ENCODE measurements at places on chromosomes 11 and 22.

GRCh38 chr11:24575392-24575791 is 78.5 kb downstream of the LUZP2 start:
- DNase-seq: no peak

DNA sequence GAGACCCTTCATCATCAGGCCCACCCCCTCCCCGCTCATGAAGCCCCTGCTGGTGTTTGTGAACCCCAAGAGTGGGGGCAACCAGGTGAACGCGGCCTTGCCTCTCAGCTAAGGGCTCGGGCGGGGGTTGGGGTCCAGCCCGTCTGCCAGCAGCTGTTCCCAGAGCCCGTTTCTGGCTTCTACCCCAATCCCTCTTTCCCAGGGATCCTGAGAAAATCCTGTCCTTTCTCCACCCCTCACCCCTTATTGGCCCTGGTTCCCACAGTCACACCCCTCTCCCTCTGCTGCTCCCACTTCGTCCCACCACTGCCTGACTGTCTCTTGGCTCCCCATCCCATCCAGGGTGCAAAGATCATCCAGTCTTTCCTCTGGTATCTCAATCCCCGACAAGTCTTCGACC is 9.4 kb upstream of the MDK start:
- DNase-seq: no peak

- DNase-seq: no peak
Measured at GRCh38 chr11:49505231-49505630, 296.8 kb upstream of the FOLH1 start.

DNA sequence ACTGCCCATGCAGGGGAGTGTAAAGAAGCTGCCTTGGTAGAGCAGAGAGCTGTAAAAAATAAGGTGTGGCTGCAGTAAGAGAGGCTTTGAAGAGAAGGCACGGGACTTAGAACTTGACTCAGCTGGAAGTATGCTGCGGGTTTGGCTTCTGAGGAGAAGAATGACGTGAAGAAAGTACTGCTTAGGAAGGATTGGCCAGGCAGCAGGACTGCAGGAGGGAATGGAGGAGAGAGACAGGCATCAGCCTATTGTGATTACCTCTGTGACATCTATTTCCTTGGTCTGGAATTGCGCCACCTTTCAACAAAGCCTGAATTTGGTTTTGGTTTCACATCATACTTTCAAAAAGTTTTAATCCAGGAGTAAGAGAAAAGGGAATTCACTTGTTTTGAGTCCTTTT is 22.5 kb downstream of the PRRG4 start:
- DNase-seq: no peak

- DNase-seq: no peak
Measured at GRCh38 chr11:33394431-33395109, 137.4 kb downstream of the HIPK3 start.

- no peak for DNase-seq
Measured at GRCh38 chr11:18749681-18750319, 23.8 kb upstream of the IGSF22 start.

DNA sequence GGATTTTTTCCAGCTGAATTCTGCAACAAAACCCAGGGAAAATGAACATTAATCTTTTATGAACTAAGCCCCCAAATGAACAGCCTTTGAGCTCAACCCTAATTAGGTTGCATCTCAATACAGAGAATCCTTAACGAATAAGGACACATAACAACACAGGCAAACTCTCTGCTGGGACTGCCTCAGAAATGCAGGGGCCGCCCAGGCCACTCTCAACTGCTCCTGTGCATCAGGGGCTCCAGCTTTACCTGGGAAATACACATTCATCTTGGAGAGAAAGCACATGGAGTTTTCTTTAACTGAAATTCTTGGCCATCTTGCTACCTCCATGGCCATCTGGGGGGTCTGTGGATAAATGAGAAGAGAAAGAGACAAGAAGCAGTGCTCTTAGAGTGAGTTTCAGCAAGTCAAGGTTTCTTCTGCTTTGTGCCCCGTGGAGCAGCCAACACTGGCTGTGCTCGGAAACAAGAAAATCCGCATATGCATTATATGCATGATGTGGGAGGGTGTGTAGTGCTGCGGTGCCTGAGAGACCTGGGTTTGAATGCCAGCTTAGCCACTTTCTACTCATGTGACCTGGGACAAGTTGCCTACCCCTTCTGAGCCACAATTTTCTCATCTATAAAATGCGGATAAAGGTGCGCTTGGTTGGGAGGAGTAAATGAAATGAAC is 81.9 kb upstream of the RCN1 start:
- no peak for DNase-seq

DNA sequence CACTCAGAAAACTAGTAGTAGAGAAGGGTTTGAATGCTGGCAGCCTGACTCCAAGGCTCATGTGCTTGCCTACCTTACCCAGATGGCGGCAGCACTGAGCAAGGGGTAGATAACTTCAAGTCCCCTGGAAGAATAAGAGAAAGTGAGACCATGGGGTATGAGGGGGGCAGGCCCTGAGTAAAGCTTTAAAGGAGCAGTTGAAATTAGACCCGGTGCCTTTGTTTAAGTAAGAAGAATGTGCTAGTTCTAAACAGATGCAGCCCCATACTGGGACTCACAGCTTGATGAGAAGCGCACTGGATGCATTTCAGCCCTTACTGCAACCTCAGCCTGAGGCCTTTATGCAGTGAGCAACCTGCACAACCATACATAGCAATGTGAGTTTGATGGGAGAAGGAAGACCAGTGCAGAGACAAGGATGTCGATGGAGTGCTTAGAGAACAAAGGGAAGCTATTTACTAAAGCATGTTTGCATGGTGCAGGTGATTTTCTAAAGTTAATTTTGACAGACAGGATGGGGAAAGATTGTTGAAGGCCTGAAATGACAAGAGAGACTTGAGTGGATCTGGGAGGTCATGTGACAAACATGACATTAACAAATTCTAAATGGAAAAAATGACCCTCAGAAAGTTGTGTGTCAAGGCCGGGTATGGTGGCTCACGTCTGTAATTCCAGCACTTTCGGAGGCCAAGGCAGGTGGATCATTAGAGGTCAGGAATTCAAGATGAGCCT is 27.1 kb upstream of the TMA7B start:
- DNase-seq: no peak

DNA sequence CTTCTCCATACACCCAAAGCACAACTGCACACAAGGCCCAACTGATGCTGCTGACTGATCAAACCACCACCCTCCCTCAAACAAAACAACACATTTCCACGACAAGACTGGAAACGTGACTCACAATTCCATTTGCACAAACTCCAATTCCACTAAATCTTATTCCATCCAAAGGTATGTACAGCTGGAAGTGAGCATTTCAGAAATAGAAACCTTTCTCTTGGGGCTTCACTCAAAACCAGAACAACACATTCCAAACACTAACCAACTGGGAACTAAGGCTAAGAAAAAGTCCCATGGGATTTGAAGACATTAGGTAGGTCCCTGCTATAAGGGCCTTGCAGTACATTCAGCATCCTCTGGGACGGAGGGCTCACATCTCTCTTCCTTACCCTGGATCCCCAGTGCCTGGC is 19.6 kb downstream of the MORC2 start:
- no peak for DNase-seq

DNA sequence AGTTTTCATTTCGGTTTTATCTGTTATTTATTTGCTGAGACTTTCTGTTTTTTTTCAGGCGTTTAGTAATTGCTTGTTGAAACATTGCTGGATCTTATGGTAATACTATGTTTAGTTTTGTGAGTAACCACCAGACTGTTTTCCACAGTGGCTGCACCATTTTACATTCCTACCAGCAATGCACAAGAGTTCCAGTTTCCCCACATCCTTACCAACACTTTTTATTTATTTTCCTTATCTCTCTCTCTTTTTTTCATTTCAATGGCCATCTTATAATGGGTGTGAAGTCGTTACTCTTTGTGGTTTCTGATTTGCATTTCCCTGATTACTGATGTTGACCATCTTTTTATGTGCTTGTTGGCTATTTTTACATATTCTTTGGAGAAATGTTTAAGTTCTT is 23.7 kb downstream of the USP47 start:
- DNase-seq: no peak

DNA sequence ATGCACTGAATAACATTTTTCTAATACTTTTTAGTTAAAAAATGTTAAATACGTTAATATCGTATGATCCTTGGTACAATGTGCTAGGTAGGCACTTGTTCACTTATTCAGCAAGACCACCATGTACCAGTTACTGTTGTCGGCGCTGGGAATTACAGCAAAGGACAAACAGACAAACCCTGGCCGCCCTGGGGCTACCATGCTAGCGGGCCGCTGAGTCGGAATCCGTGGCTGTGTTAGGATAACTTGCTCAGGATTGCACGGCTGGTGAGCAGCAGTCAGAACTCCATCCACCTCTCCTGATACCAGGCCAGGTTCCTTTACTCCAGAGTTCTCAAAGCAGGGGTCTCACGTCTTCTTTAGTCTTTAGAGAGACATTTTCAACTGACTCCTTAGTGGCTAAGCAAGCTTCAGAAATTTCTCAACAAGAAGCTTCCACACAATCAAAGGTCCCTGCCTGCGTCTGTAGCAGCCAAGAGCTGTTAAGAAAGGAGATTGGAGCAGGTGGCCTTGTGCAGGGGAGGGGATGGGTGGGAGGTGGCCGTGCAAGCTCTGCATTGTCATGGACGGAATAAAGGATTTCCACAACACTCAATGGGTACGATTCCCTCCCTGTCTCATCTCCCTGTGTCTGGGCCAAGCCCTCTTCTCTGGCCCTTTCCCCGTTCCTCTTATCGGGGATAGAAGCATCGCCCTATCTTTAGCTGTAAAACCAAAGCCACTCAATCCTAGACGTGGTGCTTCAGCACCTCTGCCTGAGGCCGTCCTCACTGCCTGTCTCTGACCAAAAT is 39.8 kb upstream of the NNMT start:
- no peak for DNase-seq

GRCh38 chr22:22555596-22555995 is 3.5 kb downstream of the PRAME start:
- no peak for DNase-seq

DNA sequence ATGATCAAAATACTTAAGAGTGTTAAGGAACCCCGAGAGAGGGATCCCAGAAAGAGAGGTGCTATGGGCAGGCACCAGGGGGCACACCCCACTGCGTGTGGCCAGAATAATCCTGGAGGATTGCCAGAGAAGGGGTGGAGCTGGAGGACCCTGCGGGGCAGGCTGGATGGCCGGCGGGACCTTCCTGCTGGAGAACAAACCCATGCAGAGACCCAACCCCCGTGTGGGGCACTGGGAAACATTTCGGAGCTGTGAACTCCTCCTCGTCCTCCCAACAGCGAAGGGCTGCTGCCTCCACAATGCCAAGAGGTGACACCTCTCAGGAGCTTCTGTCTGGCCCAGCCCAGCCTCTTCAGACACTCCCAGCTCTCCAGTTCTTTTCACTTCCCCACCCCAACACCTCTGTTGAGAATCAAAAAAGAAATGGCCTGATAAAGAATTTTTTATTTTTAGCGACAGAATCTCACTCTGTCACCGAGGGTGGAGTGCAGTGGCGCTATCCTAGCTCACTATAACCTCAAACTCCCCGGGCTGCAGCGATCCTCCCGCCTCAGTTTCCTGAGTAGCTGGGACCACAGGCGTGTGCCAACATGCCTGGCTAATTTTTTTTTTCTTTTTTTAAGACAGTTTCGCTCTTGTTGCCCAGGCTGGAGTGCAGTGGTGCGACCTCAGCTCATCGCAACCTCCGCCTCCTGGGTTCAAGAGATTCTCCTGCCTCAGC is 25.6 kb downstream of the RHOD start:
- no peak for DNase-seq

DNA sequence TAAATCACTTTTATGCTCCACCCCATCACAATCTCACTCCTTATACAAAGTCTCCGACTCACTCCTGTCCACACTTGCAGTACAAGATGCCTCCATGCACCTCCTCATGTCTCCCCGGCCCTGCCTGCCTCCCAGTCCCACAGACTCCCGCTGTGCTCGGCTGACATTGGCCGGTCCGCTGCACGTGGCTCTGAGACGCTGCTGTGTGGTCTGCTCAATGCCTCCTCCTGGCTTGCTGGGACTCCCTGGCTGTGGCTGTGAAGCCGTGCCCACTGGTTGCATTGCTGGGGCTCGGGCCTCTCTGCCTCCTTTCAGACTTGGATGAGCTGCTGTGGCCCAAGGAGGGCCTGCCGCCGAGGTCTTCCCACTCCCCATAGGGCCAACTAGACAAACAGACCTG is 224.0 kb upstream of the B3GAT1 start:
- no peak for DNase-seq

DNA sequence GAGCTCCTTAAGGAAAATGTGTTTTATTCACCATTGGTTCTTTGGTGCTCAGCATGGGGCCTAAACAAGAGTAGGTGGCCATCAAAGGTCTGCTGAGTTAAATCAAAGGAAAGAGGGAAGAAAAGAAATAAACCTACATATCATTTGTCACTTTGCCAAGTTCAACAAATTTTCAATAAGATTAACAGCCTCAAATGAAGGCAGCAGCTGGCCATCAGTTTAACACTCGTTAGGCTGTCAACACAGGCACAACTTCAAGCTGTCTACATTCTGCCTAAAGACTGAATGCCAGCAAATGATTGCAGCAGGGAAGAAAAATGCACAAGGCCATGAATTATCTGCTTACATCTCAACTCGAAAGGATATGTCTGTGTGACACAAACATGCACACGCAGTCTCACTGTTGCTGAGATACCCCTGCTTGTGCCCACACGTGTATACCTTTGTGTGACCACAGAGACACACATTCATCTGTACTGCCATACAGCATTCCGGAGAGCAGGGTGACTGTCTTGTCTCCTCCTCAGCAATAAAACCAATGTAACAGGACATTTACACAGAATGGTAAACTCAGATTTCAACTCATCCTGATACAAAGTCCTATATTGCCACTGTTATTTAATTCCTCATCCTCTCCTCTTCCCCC is 40.1 kb downstream of the TRIM66 start:
- DNase-seq: no peak

DNA sequence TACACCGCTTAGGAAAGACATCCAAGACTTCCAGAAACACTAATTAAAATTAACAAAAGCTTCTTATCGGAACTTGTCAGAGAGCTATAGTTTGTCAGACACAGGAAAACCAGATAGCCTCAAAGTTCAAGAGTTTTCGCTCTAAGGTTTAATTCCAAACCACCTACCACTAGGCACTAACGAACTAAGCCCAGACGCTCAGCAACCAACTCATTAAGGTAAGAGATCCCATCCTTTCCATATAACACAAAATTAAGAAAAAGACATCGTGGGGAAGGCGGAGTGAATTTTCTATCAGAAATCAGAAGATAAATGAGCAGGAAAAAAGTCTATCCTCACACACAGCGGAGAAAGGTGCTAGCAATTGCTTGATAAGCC is 382 bp downstream of the IMMP1L start:
- DNase-seq: no peak

GRCh38 chr11:3086671-3087150 is 29.5 kb upstream of the CARS1 start:
- DNase-seq: no peak

All from stimulated activated CD4-positive, alpha-beta T cell treated with anti-CD3 and anti-CD28 coated beads, Interleukin-1b, Interleukin-23, amount 100 ng/mL, for 1 hour (primary cell).